ENCODE measurements at places on chromosomes 13 and 19.

- DNase-seq: no peak
Observed at GRCh38 chr13:44698066-44698465, 121.9 kb upstream of the TSC22D1 start.

DNA sequence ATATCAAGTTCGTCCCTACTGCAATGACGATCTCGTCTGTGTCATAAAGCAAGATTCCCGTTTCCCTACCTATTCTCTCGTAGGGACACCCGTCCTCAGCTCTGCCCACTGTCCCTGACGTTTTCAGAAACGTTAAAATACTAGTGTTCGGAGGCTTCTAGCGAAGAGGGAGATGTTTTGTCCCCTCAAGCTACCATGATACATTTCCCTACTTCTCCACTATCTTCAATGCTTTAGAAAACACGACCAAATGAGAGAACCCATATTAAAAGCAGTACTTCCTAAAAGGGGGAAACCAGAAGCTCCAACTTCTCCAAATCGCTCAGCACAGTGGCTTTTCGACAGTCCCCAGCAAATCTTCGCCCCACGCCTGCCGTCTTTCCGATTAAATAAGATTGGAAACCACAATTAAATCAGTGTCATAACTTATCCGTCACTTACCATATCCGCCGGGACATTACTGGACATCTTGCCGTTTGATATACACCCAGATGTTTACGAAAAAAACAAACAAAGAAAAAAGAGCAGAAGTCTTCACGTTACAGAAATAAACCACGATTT, 1.3 kb downstream of the UBL3 start:
- DNase-seq: no peak

- DNase-seq: no peak
Observed at GRCh38 chr13:55576389-55576788, 1564.3 kb upstream of the PRR20A start.

DNA sequence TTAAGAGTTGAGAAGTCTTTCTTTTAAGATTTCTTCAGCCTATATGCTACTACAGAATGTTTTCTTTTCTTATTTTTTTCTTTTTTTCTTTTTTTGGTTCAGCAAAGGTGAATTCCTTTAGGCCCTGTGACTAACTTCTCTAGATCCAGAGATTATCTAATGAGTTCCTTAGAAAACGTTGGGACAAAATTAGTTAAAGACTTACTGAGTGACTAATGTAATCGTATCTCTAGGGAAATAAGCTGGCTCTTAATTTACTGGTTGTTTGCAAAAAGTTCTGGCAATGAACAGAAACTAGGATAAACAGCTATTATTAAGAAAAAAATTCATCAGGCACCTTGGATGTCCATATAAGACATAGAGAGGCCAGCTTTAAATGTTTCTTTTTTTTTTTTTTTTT, 30.7 kb upstream of the CSNK1A1L start:
- no peak for DNase-seq

DNA sequence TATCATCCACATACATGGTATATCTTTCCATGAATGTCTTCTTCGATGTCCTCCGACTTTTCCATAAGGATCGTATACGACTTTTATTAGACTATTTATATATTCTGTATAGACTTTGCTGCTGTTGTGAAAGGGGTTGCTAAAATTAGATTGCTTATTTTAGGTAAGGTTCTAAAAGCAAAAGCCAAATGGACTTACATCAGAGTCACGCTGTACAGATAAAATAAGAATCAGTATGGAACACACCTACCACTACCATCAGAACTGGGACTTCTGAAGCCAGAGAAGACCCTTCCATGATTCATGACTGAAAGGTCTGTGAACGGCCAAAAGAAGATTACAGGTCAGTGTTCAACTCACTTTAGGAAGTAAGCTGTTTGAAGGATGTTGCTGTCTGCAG, 8.9 kb downstream of the ANKRD27 start:
- DNase-seq: no peak

GRCh38 chr13:100140441-100140840, 51.5 kb downstream of the PCCA start:
- DNase-seq: no peak
